ENCODE measurements at places on chromosomes 3 and 15. TPM values are rescaled to one million over a fixed set of nuclear protein-coding genes. Genes with fewer than 3 reads are reported as not detected.

The RBPMS2 gene
- not detected for total RNA-seq

The ARL14 gene
- not detected for total RNA-seq

The BRK1 gene
- 70.3 TPM for total RNA-seq

The CP gene
- total RNA-seq, result not detected

The AADACL2 gene
- total RNA-seq, result not detected

The SPINK8 gene
- not detected for total RNA-seq

The PCOLCE2 gene
- not detected for total RNA-seq

The LTF gene
- total RNA-seq, result not detected

The ATP8B4 gene
- total RNA-seq, result 4.2 TPM

- H3K27me3 ChIP-seq, result peaks cover 6% of the 10 kb centered on the region
- no peaks in the 10 kb centered on the region for H3K36me3 ChIP-seq
- no peak overlapping the region for H3K27ac ChIP-seq
- no peaks in the 10 kb centered on the region for H3K4me1 ChIP-seq
- H3K4me3 ChIP-seq, result no peak overlapping the region
Measured at GRCh38 chr3:101124125-101124524, 130.9 kb upstream of the ABI3BP start.

GRCh38 chr15:95409626-95410310 is 920.7 kb upstream of the NR2F2 start:
- H3K27ac ChIP-seq, result no peak overlapping the region
- DNase-seq, result no peak
- H3K4me1 ChIP-seq, result no peaks in the 10 kb centered on the region
- no peaks in the 10 kb centered on the region for H3K27me3 ChIP-seq
- no peaks in the 10 kb centered on the region for H3K36me3 ChIP-seq
- no peak overlapping the region for H3K4me3 ChIP-seq

DNA sequence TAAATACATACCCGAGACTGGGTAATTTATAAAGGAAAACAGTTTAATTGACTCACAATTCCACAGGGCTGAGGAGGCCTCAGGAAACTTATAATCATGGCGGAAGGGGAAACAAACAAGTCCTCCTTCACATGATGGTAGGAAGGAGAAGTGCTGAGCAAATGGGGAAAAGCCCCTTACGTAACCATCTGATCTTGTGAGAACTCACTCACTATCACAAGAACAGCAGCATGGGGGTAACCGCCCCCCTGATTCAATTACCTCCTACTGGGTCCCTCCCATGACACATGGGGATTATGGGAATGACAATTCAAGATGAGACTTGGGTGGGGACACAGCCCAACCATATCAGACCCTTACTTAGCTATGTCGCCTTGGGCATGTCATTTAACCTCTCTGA is 27.7 kb downstream of the SCG3 start:
- H3K36me3 ChIP-seq, result no peaks in the 10 kb centered on the region
- no peak overlapping the region for H3K27ac ChIP-seq
- H3K4me3 ChIP-seq, result no peak overlapping the region
- DNase-seq, result no peak
- H3K27me3 ChIP-seq, result peaks cover 1% of the 10 kb centered on the region
- no peaks in the 10 kb centered on the region for H3K4me1 ChIP-seq

GRCh38 chr3:127629467-127630403 is 750 bp downstream of the PODXL2 start:
- peaks cover 25% of the 10 kb centered on the region for H3K4me1 ChIP-seq
- peak; percentile 45 for DNase-seq
- no peaks in the 10 kb centered on the region for H3K36me3 ChIP-seq
- peaks cover 22% of the 10 kb centered on the region for H3K27me3 ChIP-seq
- H3K4me3 ChIP-seq, result peak overlapping the region; percentile 51
- no peak overlapping the region for H3K27ac ChIP-seq

DNA sequence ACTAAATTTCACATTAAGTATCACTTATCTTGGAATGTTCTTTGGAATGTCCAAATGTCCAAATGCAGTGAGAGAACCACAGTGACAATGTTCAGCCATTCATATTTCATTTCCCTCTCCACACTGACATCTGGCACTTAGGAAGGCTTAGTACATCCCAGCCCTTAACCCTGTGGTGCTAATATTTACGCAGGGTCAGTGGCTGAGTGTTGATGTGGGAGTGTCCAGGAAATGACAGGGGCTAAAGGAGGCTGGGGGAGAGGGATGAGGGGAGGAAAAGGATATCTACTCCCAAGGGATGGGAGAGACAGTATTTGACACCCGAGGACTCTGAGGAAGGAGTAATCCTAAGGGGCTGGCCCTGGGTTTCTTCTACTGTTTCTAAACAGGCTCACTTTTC is 14.1 kb upstream of the CCR4 start:
- no peak overlapping the region for H3K4me3 ChIP-seq
- no peak overlapping the region for H3K27ac ChIP-seq
- no peaks in the 10 kb centered on the region for H3K27me3 ChIP-seq
- no peaks in the 10 kb centered on the region for H3K4me1 ChIP-seq
- no peak for DNase-seq

GRCh38 chr3:171782617-171783016 is 27.7 kb downstream of the PLD1 start:
- H3K4me3 ChIP-seq, result no peak overlapping the region
- H3K36me3 ChIP-seq, result no peaks in the 10 kb centered on the region

GRCh38 chr3:131540821-131541220 is 38.0 kb upstream of the MRPL3 start:
- no peaks in the 10 kb centered on the region for H3K4me1 ChIP-seq
- DNase-seq, result no peak
- H3K27ac ChIP-seq, result no peak overlapping the region
- H3K4me3 ChIP-seq, result no peak overlapping the region
- no peaks in the 10 kb centered on the region for H3K36me3 ChIP-seq

- no peak overlapping the region for H3K4me3 ChIP-seq
- H3K27ac ChIP-seq, result peak overlapping the region; percentile 70
- H3K4me1 ChIP-seq, result peaks cover 49% of the 10 kb centered on the region
- no peak for DNase-seq
- no peaks in the 10 kb centered on the region for H3K27me3 ChIP-seq
Measured at GRCh38 chr15:92963794-92964193, 63.7 kb downstream of the CHD2 start.

- H3K27me3 ChIP-seq, result no peaks in the 10 kb centered on the region
- DNase-seq, result no peak
- H3K27ac ChIP-seq, result no peak overlapping the region
Measured at GRCh38 chr3:66740260-66740659, 239.4 kb upstream of the LRIG1 start.

GRCh38 chr3:20648921-20649381 is 462.9 kb upstream of the SGO1 start:
- no peaks in the 10 kb centered on the region for H3K4me1 ChIP-seq
- no peaks in the 10 kb centered on the region for H3K27me3 ChIP-seq
- H3K4me3 ChIP-seq, result no peak overlapping the region

DNA sequence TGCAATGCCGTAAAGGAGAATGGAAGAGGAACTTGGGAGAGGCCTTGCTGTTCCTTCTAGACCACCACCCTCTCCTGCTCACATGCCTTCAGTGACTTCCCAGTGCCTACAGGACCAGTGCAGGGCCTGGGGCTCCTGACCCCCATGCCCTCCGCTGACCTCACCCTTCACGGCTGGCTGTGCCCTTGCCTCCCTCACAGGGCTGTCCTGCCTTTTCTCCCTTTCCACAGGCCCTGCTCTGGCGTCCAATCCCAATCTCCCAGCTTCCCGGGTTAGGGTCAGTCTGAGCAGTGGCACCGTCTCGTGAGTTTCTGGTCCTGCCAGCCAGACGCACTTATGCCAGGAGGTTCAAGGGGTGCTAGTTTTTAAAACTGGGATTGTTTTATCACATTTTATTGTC is 110.4 kb downstream of the WNT7A start:
- H3K4me3 ChIP-seq, result no peak overlapping the region
- no peak for DNase-seq
- no peaks in the 10 kb centered on the region for H3K27me3 ChIP-seq
- no peaks in the 10 kb centered on the region for H3K36me3 ChIP-seq
- H3K27ac ChIP-seq, result no peak overlapping the region

DNA sequence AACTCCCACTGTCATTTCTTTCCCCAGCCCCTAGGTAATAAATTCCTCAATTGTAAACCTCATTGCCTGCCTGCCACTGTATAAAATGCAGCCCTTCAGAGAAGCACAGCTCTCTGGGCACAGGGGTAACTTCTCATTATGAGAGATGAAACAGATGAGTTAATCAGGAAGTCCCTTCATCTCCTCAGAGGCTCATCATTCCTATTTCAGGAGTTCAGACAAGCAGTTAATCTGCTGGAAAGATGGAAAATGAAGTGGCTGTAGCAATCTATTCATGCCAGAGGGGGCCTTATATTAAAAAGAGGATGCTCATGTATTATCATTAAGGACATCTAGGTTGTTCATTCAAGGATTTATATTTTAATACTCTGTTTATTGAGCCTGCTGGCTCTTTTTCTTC is 519.5 kb upstream of the LMCD1 start:
- no peak overlapping the region for H3K27ac ChIP-seq
- no peak overlapping the region for H3K4me3 ChIP-seq
- H3K4me1 ChIP-seq, result no peaks in the 10 kb centered on the region
- no peak for DNase-seq
- H3K27me3 ChIP-seq, result no peaks in the 10 kb centered on the region

- H3K4me3 ChIP-seq, result no peak overlapping the region
- peak; percentile 63 for DNase-seq
- H3K27ac ChIP-seq, result peak overlapping the region; percentile 10
- H3K4me1 ChIP-seq, result peaks cover 26% of the 10 kb centered on the region
- H3K27me3 ChIP-seq, result no peaks in the 10 kb centered on the region
Measured at GRCh38 chr3:59456852-59457485, 407.1 kb upstream of the CFAP20DC start.

DNA sequence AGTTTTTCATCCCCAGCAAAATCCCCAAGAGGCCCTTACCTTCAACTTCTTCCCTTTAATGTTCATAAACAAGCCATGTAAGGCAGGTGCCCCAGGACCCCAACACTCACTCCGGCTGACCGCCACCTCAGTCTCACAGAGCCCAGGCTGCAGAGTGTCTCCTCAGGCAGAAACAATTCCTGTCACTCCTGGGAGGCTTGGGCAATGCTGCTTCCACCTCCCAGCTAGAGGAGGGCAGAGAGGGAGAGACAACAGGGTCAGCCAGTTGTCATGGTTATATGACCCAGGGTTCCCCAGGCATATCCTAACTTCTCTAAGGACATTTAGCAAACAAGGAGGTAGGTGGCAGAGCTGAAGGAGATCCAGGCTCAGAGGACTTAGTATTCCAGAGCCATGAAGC is at the start of gene PLIN1:
Gene PLIN1 (minus strand): TSS at position 156 of the 400 bp plus-strand sequence. CDS start 1,878 bp downstream, outside the sequence.
- no peaks in the 10 kb centered on the region for H3K4me1 ChIP-seq
- peaks cover 2% of the 10 kb centered on the region for H3K27me3 ChIP-seq
- no peak within 1 kb of the TSS for H3K27ac ChIP-seq
- peaks cover 4% of the 10 kb centered on the region for H3K36me3 ChIP-seq

DNA sequence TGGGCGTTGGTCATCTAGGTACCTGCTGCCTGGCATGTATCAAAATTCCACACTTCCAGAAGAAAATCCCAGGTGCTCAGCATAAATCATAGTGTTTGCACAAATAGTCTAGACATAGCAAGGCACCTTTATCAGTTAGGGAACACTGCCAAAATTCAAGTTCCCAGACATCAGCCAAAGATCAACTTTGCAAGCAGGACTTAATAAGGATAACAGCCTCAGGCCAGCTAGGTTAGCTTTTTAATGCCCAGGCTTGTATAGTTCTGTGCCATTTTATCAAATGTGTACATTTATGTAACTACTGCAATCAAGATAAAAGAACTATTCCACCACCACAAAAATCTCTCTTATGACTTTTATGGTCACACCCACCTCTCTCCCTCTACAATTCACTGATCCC is 30.7 kb downstream of the DZIP3 start:
- no peaks in the 10 kb centered on the region for H3K4me1 ChIP-seq
- H3K27ac ChIP-seq, result no peak overlapping the region
- no peak overlapping the region for H3K4me3 ChIP-seq
- no peak for DNase-seq
- peaks cover 8% of the 10 kb centered on the region for H3K36me3 ChIP-seq
